H1 (cell line): ENCODE measurements at places on chromosomes 7 and 10. TPM values are rescaled to one million over a fixed set of nuclear protein-coding genes. Genes with fewer than 3 reads are reported as not detected.

The GALNT17 gene
- 44.7 and 47.0 TPM in 2 replicates for total RNA-seq

DNA sequence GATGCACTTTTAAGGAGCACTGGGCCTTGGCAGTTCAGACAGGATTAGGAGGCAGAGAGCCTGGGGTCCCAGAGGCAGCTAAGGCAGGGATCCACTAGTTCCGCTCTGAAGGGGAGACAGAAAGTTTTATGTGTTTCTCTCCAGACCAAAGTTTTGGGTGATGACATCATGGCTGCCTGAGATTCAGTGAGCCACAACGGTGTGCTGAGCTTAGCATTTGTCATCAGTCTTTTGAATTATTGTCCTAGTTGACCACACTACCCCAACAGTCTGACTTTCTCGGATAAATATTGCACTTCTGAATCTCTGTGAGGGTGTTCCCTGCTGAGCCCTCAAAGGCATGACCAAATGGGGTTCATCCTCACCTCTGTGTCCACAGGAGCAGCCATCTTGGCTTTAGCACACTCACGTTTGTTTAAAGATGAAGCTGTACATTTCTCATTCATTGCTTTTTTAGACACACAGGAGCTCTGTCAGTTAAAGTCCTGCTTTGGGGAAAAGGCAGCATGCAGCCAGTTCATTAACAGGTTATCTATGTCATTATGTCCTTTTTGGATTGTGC lies 297.7 kb upstream of the LRGUK start:
- DNase-seq = no peak

The GFRA1 gene
- total RNA-seq = 2.0 TPM in 2 replicates

The HMX2 gene
- total RNA-seq = 1.3 and 2.0 TPM in 2 replicates

DNA sequence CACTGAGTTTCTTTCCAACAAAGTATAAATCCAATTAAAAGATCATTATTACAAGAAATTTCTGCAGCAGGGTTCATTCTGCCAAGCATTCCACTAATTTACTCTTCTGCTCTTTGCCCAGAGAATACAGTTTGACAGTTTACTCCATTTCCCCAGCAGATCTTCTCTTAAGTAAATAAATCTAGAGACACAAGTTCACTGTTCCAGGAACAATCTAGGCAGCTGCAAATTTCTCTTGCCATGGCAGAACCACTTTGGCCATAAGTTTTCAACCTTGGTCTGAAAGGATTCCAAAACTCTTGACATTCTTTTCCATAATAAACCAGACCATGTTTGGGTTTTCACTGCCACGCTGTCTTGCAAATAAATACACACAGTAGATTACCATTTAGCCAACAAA lies 11.5 kb downstream of the RGS10 start:
- no peak for DNase-seq

DNA sequence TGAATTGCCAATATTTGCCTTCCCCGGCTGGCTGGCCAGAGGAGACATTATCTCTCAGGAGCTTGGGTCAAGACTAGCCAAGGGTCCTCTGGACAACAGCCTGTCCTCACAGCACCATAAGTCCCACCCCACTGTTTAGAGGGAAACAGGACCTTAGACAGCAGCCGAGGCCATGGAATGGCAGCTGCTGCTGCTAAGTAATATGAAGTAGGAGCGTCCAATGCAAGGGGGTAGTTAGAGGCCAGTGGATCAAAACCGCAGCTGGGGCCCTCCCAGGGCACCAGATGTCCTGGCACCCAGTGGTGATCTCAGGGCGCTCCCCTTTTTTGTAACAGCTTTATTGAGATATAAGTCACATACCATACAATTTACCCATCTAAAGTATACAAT lies 12.9 kb upstream of the KCP start:
- DNase-seq = no peak

The WDR86 gene
- total RNA-seq = 14.9 and 15.8 TPM in 2 replicates

The MYL10 gene
- total RNA-seq = 0.44 TPM in 1 of 2 replicates, not detected in the other

- DNase-seq = no peak
Observed at GRCh38 chr7:121372376-121373010, 23.6 kb downstream of the FAM3C start.

DNA sequence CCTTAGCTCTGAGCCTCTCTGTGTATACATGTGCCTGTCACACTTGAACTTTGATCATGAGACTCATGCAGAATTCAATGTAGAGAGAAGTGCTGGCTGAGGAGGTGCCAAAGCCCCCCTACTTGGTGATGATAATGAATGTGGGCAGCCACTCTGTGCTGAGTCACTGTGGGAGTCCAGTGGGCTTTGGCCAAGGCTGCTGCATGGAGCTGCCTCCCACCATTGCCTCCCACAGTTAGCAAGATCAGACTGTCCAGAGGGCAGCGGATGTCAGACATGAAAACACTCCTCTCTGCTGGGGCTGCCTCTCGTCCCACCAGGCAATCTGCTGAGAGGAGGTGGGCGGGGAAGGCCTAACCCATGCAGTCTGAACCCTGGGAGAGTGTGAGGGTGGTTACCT lies 180.3 kb downstream of the SH2D4B start:
- no peak for DNase-seq

DNA sequence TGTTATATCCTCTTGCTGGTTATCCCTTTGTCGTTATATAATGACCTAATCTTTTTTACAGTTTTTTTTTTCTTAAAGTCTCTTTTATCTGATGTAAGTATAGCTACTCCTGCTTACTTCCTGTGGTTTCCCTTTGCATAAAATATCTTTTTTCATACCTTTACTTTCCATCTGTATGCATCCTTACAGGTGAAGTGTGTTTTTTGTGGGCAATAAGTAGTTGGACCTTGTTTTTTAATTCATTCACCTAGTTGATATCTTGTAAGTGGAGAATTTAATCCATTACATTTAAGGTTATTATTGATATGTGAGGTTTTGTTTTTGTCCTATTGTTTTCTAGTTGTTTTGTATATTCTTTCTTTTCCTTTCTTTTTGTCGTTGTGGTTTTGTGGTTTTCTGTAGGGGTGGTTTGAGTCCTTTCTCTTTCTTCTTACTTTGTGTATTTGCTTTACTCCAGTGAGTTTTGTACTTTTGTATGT lies 168.6 kb downstream of the MLLT10 start:
- DNase-seq = no peak

The GOLGA7B gene
- total RNA-seq = 0.04 TPM in 1 of 2 replicates, not detected in the other

The GPR26 gene
- 0.09 and 0.10 TPM in 2 replicates for total RNA-seq

- no peak for DNase-seq
Observed at GRCh38 chr10:7474388-7474787, 63.6 kb upstream of the SFMBT2 start.

The ODAD2 gene
- 4.1 and 4.3 TPM in 2 replicates for total RNA-seq

- no peak for DNase-seq
Observed at GRCh38 chr7:30231271-30231670, 53.1 kb upstream of the ZNRF2 start.

GRCh38 chr7:111841596-111842205 lies 279.4 kb upstream of the IMMP2L start:
- DNase-seq = no peak

- no peak for DNase-seq
Observed at GRCh38 chr10:12622016-12622415, 272.7 kb downstream of the CAMK1D start.

The ACHE gene
- total RNA-seq = 4.3 and 4.8 TPM in 2 replicates

The WNT16 gene
- total RNA-seq = 0.52 and 0.61 TPM in 2 replicates

DNA sequence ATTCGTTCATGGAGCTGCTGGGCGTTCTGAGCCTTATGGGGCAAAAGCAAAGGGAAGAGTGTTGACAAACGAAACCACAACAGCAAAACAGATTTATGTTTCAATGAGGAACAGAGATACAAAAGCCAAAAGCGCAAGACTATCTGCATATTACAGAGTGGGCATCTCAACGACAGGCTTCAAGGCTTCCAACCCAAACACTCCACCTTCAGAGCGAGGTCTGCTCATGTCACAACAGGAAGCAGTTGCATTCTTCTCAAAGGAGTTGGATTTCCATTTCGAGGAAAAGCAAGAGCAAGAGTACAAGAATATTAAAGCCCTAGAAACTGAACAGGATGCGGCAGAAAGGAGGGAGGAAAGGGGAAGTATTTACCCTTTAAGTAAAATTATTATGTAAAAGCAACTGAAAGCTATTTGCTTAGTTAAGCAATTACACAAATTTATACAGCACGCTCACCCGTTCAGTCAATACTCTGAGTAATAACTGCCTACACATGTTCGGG lies 189.3 kb downstream of the ELMO1 start:
- no peak for DNase-seq

GRCh38 chr10:79582096-79582495 lies 21.9 kb upstream of the SFTPA2 start:
- no peak for DNase-seq

The BAZ1B gene
- total RNA-seq = 83.6 and 86.8 TPM in 2 replicates

- DNase-seq = no peak
Observed at GRCh38 chr10:62454687-62455397, 80.7 kb downstream of the ZNF365 start.

DNA sequence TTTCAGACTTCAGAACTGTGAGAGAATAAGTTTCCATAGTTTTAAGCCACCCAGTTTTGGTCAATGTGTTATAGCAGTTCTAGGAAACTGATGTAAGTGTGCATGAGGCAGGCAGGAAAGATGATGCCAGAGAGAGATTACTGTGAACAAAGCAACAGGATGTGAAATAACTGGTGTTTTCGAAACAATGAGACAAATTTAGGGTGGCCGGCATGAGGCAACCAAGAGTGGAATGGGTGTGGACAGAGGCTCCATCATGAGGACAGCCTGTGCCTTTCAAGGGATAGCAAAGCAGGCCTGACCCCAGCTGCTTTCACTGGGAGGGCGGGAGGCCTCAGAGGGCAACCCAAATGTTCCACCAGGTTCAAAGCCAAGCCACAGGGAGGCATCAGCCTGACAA lies 67.3 kb upstream of the UCN3 start:
- DNase-seq = no peak

The DMBT1 gene
- not detected in 2 replicates for total RNA-seq

DNA sequence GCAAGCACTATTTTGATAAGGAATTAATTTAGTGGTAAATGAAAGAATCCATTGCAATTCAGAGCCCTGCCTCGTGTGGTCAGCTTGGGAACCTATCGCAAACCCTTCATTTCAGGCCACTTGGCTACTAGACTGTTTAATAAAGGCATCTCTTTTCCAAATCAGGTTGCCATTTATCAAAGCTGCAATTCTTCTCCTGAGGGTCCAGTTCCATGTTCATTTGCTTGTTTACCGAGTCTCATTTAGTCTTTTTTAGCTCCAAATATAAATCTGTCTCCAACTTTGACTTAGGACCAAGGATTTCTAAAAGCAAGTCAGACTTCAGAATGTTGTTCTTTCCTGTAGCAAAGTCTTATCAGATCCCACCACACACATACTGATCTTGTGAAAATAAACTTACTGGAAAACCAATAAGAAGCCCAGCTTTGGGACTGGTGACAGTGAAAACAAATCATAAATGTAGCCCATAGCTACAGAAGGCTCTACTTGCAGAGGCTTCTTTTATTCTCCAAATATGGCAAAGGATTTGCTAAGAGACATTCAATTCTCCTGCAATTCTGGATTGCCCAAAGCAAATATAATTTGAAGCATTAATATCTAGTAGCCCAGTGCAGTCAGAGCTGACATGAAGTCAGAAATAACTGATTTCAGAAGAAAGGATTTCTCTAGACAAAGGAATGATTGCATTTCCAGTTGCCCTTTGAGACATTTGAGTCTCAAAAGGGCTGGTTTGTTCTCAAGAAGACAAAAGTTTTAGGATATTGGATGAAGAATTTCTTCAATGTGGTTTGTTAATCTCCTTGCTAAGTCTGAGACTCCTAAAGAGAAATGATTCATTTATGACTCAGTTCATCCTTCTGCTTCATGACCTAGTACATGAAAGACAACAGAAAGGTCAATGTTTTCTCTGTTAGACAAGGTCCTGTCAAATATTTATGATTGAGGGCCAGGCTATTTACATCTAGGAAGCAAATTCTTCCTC lies 28.0 kb downstream of the PPP1R3C start:
- DNase-seq = no peak

The CYP3A4 gene
- total RNA-seq = not detected in 2 replicates
